ENCODE measurements at places on chromosomes 4 and X.

DNA sequence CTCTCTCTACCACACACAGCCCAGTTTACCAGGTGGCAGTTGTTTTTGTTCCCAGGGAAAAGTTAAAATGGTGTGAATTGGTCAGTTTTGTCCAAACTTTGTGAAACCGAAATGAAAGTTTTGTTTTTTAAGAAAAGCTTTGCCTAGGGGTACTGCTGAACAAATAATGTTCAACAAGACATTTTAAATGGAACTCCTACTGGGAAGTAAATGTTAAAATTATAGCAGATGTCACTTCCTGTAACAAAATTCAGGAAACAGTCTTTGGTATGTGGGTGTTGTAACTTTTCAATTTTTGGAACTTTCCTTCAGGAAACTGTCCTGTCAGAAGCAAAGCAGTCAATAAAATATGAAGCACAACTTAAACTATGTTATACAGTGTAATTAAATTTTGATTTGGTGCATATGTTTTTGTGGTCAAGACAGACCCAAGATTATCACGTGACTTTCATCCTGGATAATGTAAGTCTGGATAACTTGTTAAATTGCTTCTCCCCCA is 79.5 kb downstream of the AFF1 start:
- peak; percentile 32 for DNase-seq

DNA sequence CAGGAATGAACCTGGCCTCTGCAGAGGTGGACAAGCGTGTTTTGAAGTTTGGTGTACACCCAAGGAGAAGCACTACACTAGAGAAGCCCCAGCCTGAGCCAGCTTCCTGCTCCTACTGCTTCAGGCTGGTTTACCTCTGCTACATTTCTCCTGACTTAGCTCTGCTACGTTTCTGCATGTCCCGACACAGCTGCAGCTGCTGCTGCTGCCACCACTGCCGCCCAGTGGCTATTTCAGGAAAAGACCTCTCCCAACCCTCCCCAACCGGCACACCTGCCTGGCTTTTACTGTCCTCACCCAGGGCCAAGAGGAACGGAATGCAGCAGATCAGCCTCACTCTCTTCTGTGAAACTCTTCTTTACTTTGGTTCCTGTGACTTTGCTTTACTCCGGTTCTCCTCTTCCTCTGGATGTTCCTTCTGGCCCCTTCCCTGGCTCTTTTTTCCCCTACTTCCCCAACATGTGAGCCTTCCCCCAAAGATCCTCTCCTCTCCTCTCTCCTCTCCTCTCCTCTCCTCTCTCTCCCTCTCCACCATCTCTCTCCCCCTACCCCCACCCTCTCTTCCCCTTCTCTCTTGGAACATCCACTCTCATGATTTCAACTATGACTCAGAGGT is 3.1 kb upstream of the P2RY4 start:
- DNase-seq, result no peak

- DNase-seq, result peak; percentile 27
Observed at GRCh38 chrX:20139966-20140365, 1.7 kb downstream of the EIF1AX start.

DNA sequence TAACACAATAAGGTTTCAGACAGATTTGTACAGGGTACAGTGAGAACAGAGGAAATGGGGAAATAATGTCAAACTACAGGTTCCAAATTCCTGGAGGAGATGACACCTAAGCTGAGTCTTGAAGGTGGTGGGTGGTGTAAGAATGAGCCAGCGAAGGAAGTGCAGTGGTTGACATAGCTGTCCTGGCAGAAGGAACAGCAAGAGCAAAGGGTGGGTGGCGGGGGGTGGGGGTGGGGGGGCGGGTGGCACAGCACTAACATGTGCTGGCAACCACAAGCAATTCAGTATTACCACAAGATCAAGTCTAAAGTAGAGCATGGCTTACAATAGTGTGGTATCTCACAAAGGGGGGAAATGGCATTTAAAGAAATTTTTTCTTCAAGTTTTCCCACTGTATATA is 13.1 kb upstream of the G3BP2 start:
- DNase-seq, result no peak

DNA sequence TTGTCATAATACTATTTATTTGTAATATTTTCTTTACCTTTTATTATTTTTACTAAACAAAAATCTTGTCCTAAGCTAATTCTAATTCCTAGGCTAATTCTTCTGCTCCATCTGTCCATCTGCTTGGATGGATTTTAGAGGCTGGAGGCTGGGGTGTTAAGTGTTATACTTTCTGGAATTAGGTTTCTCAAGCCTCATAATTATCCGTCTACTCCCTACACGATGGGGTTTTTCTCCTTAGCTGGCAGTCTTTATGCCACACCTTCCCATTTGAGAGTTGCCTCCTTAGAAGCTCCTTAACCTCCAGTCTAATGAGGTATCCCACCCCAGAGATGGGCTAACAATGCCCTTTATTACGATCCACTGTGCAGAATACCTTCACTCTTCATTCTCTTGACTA is 37.6 kb upstream of the LGI2 start:
- DNase-seq, result no peak

DNA sequence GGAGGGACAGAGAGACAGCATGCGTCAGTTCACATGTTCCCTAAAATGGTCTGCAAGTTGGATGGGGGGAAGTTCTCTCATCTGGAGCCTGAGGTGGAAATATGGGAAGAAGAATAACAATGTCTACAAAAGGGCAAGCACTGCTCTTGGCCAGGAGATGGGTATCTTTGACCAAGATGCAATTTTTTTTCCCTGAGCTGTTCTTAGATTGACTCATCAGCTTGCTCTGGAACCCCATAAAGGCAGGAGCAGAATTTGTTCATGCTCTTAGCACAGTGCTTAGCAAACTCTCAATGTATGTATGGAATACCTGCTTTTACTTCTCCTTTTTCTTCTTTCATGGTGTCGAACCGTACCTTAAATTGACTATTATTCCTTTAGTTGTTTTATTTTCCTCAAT is 90.5 kb upstream of the ZNF827 start:
- peak; percentile 33 for DNase-seq

DNA sequence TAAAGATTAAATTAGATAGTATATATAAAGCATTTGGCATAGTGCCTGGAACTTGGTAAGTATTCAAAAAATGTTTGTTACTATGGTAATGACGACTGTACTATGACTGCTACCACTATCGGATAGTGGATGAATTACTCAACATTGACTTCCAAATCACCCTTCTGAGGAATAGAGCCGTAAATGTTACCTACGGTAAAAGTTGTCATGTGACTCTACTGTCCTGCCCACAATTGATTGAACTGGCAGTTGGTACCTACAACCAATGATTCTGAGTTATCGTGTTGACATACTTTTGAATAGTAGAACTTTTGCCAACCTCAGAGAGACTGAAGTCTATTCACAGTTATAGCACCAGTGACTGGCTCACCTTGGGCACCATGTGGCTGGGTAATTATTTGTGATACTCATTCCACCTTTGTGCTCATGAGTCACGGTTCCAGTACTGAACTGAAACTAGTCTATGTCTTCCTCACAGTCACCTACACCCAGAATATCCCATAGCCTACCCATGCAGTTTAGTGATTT is 185.5 kb upstream of the PITX2 start:
- no peak for DNase-seq

- DNase-seq, result no peak
Observed at GRCh38 chr4:144288011-144288903, 147.7 kb upstream of the GYPA start.

DNA sequence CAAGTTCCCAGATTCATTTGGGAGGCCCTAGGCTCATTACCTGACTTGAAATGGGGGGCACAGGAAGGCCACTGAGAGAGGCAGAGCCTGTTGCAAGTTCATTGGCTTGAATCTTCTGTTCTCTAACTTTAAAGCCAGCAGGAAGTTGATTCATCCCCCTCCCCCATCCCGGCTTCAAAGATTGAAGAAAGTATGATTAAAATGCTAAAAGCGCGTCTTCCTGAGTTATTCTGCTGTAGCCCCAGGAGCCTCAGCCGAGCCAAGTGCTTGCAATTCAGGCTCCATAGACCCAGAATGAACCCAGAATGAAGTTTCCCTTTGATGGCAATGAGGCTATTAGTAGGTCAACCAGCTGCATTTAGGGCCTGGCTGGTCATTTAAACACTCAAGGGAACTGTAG is 14.7 kb downstream of the CHST7 start:
- DNase-seq, result no peak

- no peak for DNase-seq
Observed at GRCh38 chr4:89660444-89661172, 176.4 kb downstream of the SNCA start.

DNA sequence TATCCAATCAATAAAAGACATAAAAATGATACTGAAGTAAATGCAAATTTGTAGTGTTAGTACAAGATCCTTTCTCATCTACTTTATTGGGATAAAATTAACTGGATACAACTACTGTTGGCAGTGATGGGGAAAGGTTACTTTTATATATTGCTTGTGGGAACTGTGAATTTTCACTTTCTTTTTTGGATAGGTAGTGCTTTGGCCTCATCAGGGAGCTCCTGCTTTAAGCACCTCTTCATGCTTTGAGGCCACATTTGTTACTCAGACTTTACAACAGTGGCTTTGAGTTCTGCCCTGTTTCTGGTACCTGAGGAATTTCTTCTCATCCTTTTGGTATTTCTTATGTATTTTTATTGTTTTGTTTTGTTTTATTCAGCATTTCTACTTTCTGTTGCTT is 316.8 kb upstream of the ZCCHC13 start:
- no peak for DNase-seq

DNA sequence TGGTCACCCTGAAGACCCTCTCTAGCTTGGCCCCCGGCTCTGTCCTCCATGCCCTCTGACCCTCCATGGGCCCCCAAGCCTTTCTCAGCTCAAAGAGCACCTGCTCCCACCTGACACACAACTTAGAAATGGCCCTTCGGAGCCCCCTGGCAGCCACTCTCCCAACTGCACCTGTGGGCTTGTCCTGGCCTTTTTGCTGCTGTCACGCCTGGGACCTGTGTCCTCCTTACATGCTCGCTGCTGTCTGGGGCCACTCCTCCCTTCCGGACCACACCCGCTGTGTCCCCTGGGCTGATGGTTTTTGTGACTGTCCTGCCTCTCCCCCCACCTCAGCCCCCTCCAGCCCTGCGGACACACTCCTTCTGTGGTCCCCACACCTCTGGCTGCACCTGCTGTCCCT is 106.2 kb upstream of the AFAP1 start:
- no peak for DNase-seq

GRCh38 chr4:150251752-150252190 is 173.5 kb downstream of the DCLK2 start:
- DNase-seq, result no peak

- no peak for DNase-seq
Observed at GRCh38 chrX:130108647-130109428, 1.5 kb downstream of the ELF4 start.

GRCh38 chr4:168028970-168029597 is 63.3 kb upstream of the ANXA10 start:
- no peak for DNase-seq

- DNase-seq, result no peak
Observed at GRCh38 chrX:155052738-155053498, 18.0 kb downstream of the CMC4 start.

- no peak for DNase-seq
Observed at GRCh38 chr4:67721315-67721769, 20.4 kb upstream of the UBA6 start.

- DNase-seq, result no peak
Observed at GRCh38 chr4:61638591-61638990, 438.5 kb downstream of the ADGRL3 start.

GRCh38 chr4:176137631-176138030 is 57.8 kb downstream of the SPATA4 start:
- DNase-seq, result peak; percentile 24

GRCh38 chrX:129726307-129727111 is 12.3 kb upstream of the XPNPEP2 start:
- no peak for DNase-seq

DNA sequence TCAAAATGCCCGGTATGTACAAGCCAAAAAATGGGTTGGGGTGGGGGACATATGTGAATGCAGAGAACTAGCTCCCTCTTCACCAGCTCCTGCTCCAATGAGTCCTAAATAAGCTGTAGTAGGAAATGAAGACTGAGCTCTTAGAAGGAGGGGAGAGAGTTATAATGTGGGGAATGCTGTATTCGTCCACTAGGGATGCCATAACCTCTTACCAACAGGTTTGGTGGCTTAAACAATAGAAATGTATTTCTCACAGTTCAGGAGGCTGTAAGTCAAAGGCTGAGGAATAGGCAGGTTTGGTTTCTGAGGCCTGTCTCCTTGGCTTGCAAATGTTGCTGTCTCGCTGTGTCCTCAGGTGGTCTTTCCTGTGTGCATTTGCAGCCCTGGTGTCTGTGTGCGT is 4.4 kb upstream of the INPP4B start:
- DNase-seq, result no peak

DNA sequence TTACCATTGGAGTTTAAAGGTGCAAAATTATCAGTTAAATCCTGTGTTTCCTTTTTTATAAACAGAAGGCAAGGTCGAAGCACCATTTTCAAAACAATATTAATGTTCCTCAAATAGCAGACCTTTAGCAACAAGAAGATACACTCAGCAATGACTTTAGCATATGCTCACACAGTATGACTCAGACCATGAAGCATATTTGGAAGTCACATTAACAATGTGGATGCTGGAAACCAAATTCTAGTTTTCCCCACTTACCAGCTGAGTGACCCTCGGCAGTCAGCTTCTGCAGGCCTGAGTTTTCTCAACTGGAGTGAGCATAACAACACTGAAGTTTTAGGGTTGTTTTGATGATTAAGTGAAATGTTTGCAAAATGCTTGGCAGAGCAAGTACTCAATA is 130.5 kb downstream of the ANK2 start:
- no peak for DNase-seq

DNA sequence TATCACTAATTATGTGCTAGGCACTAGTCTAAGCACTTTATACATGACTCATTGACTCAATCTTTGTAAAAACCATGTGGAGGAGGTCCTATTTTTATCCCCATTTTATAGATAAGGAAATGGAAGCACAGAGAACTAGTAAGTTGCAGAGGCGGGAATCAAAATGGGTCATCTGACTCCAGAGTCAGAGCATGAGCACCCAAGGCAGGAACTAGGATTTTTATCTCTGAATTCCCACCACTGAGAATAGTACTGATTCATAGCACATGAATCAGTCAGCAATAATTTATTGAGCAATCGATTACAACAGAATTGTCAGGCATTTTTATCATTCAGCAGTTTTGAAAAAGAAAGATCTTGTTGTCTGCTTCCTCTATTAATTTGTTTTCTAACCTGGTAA is 19.3 kb downstream of the SCARB2 start:
- peak; percentile 95 for DNase-seq

- DNase-seq, result no peak
Observed at GRCh38 chr4:164571593-164572390, 182.1 kb upstream of the SMIM31 start.

- no peak for DNase-seq
Observed at GRCh38 chr4:185309770-185310169, 86.0 kb downstream of the LRP2BP start.

GRCh38 chr4:36283912-36284465 is 2.6 kb downstream of the DTHD1 start:
- no peak for DNase-seq

GRCh38 chr4:40196272-40196671 is 559 bp upstream of the RHOH start:
- DNase-seq, result no peak

All from AG09309 (cell line).